HCEC 1CT (cell line): ENCODE measurements at places on chromosomes 2 and 18.

GRCh38 chr18:23383494-23383893, 69.6 kb upstream of the RIOK3 start:
- DNase-seq, result no peak

DNA sequence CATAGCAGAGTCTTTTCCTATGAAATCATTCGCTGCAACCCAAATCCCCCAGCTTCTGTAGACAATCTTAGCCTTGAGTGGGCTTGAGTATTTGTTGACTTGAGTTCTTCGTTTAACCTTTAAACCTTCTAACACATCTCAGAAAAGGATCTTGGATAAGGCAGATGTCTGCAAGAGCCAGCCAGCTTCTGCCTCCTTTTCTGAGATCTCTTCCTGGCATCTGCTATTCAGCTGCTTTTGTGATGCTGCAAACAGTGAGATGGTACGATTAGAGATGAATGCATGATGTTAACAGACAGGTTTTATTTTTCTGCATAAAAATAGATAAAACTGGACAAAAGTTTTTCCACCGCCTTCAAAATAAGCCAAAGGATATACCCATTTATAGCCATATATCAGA, 37.5 kb downstream of the NRP2 start:
- no peak for DNase-seq

- DNase-seq, result peak; percentile 15
Observed at GRCh38 chr2:213224366-213224765, 59.9 kb upstream of the SPAG16 start.

DNA sequence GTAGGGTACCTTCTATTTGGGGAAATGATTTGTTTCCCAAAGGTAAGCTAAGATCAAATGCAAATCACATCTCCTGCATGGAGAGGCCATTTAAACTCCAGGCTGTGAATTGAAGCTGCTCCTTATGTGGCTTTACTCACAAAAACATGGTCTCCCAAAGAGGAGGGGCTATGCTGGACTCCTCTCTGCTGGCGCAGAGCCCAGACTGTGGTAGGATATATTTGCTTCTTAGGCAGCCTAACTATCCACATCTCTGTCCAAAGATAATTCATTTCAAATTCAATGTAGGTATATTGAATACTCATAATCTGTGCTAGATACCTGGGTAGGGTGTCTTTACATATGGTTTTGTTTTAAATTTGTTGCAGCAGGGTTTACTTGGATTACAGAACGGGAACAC, 358.5 kb downstream of the ALK start:
- no peak for DNase-seq

- no peak for DNase-seq
Observed at GRCh38 chr2:74291218-74291544, 52.0 kb downstream of the SLC4A5 start.

DNA sequence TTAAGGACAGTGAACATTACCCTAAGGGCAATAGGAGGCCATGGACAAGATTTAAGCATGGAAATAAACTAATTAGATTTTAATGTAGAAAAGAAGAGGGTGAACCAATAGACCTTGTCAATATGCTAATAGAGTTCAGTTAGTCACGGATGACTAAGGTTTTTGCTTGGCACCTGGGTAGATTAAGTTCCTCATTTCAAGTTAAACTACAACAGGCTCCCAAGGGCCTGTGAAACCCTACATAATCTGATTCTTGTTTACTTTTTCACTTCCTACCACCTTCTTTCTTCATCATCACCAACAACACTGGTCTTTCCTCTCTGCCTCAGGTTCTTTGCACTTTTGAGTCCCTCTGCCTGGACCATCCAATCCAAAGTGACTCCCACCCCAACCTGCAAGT, 14.8 kb downstream of the SP110 start:
- no peak for DNase-seq

GRCh38 chr2:62156861-62157496, 38.9 kb upstream of the B3GNT2 start:
- no peak for DNase-seq

GRCh38 chr2:190501702-190502407, 32.7 kb downstream of the NEMP2 start:
- peak; percentile 9 for DNase-seq

DNA sequence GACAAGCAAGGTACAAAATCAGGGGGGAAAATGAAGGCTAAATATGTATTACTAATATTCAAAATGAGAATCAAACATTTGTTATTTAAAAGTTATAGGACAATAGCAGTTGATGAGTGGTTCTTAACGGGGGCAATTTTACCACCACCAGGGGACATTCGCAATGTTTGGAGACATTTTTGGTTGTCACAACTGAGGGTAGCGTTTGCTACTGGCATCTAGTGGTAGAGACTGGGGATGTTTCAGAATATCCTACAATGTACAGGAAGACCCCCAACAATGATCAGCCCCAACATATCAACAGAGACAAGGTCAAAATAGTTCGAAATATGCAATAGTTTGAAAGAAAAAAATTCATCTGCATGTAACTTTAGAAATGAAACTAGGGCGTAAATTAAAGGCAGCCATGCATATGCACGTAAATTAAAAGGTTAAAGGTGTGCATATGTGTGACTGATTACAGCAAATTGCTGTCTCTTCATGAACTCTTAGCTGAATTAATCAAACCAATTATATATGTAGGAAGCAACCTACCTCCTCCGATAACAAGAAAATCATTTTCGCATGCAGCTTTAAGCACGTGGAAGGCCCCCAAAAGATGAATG, 61.2 kb upstream of the CUL3 start:
- DNase-seq, result peak; percentile 5

- DNase-seq, result no peak
Observed at GRCh38 chr2:104857262-104858005, 3.5 kb downstream of the POU3F3 start.

- DNase-seq, result no peak
Observed at GRCh38 chr2:233441161-233442027, 87.1 kb downstream of the DGKD start.

- peak; percentile 68 for DNase-seq
Observed at GRCh38 chr2:28633746-28634145, 117.9 kb upstream of the PPP1CB start.

DNA sequence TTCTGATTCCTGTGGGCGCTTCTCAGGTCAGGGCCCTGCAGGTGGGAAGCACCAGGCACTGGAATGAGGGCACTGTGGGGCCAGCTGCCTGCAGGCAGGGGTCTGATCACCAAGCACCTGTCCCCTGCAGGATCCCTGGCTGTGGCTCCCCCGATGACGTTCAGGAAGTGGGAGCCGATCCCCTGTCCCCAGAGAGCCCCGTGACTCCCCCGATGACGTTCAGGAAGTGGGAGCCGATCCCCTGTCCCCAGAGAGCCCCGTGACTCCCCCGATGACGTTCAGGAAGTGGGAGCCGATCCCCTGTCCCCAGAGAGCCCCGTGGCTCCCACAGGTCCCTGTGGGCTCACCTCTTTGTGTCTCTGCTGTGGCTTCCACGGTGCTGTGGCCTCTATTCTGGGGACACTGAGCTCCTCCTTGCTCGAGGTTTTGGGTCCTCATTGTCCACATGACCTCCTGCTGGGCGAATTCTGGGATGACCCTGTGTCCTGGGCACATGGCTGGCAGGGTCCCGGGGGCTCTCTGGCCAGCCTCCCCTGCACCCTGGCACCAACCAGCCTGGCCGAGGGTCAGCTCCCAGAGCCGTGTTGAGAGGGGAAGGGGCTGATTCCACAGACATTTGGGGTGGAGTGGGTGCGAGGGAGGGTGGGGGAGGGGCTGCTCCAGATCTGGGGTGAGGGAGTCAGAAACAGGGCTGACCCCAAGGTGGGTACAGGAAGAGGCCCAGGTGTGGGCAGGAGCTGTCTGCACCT, 4.8 kb downstream of the NEU4 start:
- no peak for DNase-seq

- DNase-seq, result peak; percentile 23
Observed at GRCh38 chr18:79644006-79644665, 35.5 kb upstream of the CTDP1 start.

DNA sequence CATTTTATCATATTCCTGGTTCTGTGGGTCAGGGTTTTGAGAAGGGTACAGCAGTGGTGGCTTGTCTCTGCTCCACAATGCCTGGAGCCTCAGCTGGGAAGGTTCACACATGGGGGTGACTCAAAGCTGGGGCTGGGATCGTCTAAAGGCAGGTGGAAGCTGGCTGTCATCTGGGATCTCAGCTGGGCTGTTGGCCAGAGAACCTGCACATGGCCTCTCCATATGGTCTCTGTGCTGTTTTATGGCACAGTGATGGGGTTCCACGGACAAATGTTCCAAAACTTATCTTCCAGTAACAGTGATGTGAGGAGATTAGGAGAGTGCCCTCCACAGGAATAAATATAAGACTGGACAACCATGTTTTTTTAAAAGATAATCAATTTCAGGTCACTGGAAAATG, 191.4 kb downstream of the SS18 start:
- no peak for DNase-seq

DNA sequence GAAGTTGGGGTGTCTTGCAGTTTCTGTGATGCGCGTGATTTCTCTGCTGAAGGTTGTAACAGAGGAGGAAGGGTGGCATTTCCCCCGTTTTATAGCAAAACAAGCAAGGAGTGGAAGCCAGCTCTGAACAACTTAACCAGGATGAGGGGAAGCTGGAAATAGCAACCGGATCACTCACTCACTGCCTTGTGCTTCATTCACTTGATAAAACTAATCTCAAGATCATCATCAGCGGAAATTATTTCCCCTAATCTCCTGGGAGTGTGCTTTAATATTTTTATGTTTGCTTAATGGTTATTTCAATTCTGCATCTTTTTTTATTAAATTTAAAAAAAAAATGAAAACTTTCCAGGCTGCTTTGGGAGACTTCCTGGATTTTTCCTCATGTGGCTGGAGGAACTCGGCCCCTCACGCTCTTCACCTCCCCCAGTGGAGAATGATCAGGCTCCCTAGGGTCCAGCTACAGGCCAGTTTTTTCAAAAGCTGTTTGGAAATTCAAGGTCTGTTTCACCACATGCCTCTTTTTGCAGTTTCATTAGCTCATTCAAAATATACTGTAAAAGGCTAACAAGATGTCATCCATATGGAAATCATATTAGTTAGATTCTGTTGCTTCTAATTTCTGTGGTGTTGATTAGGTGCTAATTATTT, 31.7 kb downstream of the CABLES1 start:
- no peak for DNase-seq

- peak; percentile 93 for DNase-seq
Observed at GRCh38 chr2:43221763-43222474, 4.5 kb downstream of the ZFP36L2 start.

DNA sequence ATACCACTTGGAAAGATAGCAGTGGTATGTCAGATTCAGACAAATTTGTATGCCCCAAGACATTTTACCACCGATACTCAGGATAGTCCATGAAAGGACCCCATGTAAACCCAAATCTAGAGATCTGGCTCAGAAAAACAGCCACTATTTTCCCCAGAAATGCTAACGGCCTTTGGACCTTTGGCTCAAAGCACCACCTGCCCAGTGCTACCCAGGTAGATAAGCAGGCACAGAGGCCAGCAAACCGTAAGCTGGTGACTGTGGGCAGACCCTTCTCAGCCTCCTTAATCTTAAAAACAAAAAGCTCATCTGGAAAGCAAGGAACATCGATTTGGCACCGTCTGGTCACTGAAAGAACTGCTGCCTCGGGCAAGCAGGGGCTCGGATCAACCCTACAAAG, 61.4 kb upstream of the GREB1L start:
- no peak for DNase-seq

DNA sequence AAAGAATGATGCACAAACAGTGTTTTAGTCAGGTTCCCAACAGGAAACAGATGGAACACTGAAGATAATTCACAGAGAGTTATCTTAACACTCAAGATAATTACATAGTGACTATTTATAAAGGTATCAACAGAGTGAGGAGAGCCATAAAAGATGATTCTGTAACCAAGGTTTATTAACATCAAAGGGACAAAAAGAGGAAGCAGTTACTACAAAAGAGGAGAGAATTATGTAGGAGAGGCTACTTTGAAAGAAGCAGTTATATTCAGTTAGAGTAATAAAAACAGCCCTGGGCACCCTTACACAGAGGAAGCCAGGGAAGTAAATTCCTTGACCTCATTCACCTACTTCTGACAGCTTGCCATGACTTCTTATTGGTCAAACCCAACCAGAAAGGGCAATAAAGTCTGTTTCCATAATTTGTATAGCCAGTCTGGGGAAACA, 326.5 kb upstream of the SLC39A10 start:
- no peak for DNase-seq

DNA sequence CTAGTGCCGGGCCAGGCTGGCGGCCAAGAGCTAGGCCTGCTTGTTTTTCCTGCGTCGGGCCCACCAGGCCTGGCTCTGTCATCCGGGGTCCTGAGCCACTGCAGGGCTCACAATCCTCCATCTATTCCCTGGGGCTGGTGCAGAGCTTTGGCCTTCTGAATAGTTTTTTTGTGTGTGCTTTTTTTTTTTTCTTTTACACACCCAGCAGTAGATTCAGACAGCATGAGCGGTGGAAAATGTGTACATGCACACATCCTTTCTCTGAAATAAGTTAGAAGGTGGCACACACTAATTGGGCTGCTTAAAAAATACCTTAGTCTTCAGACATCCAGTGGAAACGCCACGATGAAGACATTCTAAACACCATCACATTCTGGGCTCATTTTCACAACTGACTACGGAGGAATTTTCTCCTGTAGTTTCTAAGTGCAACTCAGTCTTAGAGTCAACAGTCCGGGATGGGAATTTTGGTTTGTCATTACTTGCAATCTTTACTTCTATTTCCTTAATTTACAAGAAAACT, 6.1 kb downstream of the ZFP36L2 start:
- DNase-seq, result no peak

DNA sequence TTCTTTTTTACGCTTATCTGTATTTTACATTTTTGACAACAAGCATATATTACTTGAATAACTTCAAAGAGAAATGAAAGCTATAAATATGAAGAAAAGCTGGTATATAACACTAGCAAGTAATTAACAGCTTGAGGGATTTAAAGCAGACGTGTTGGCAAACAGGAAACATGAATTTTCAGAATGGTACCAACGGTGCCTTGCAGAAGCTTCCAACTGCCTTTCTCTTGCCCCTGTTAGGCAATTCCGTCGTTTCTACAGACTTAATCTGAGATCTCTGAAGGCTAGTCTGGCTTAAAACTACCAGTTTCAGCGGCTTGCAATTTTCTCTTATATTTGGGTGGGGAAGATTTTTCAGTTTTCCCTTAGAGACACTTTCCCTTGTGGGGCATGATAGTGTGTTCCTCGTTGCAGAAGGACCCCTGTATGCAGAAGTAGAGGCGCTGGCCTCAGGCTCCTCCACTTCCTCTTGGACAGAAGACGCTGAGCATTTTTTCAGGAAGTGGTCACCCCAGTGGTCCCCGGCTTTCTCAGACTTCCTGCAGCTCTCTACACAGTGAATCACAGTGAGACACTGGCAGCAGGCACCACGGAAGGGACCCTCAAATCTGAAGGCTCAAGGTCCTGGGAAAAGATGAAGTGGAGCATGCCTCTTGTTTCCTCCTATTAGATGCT, 56.2 kb upstream of the SLC16A14 start:
- DNase-seq, result no peak

GRCh38 chr2:159728629-159729028, 16.3 kb downstream of the MARCHF7 start:
- DNase-seq, result no peak

GRCh38 chr18:72041313-72042032, 502.7 kb downstream of the CBLN2 start:
- DNase-seq, result no peak
